ENCODE measurements at places on chromosomes 4 and X. TPM values are rescaled to one million over a fixed set of nuclear protein-coding genes. Genes with fewer than 3 reads are reported as not detected.

- DNase-seq, result peak; percentile 72
Measured at GRCh38 chrX:53686151-53686885, at the start of gene HUWE1. Gene HUWE1 (minus strand): TSS chrX:53686719. CDS start chrX:53654107, 32,612 bp downstream.

DNA sequence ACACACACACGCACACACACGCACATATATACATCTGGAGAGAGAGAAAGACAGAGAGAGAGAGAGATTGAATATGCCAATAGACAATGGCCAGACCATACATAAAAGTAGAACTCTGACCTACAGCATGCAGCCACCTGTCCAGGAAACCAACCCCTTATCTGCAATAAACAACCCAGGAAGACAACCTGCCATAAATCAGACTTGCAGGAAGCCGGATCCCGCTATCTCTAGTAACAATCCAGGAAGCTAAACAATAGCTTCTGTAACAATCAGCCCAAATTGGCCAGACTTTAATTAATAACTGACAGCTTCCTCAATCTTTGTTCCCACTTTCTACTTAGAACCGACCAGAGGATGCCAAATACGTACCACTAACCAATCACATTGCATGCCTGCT is 173.2 kb downstream of the LDB2 start:
- DNase-seq, result no peak

DNA sequence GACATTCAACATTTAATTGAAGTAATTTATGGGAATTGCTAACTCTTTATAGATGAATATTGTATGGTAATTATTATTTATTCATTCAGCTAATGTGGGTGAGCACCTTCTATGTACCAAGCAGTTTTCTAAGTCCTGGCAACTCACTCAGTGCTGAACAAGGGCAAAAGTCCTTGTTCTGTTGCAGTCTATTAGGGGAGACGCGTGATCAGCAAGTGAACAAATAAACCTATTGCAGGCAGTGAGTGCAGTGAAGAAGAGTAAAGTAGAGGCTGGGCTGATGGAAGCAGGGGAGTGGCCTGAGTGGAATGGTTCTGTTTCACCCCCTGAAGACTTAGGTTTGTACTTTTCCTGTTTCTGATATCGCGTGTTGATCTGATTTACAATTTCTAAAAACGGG is 214.3 kb downstream of the RAPGEF2 start:
- DNase-seq, result no peak

The MAML3 gene
- 20.3 TPM for polyA plus RNA-seq

The CENPVL1 gene
- polyA plus RNA-seq, result 0.20 TPM

All from renal pelvis (tissue), 12 donors.